Brain pericyte (primary cell): ENCODE measurements at places on chromosomes 2 and 18.

DNA sequence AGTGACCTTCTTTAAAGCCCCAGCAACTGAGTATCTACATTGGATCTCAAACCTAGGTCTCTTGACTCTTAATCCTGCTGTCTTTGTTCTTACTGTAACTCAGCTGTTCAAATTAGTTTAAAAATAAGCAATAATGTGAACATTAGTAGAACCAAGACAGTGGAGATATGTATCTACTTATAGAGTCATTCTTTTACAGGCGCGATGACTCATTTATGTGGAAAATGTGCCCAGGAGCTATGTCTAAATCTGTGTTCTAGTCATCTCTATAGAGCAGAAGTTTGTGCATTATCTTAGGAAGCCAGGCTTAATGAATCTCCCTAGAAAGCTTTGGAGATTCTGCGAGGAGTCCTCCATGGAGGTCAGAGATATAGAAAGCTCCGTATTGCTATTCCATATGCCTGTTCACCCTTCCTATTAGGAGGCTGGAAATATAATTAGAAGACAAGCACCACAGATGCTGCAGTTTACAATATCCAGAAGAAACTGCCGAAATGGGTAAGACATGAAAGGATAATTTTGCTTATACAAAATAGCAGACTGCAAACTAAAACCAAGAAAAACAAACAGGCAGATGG lies 211.6 kb downstream of the TRIB2 start:
- DNase-seq, result no peak

DNA sequence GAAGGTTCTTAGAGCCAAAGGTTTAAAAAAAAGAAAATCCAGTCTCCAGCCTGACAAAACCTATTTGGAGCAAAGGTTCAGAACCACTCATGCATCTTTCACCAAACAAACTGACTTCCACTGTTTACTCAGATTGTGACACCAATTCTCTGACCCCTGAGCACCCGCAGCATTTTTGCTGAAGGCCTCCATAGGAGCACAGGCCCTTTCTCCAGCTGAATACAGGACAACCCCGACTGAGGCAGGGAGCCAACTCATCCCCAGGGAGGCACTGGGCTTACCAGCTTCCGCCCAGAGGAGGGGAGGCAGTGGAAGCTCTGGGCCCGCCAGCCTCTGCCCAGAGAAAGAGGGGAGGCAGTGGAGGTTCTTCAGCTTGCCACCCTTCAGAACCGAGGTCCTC lies 51.0 kb upstream of the CNGA3 start:
- no peak for DNase-seq

DNA sequence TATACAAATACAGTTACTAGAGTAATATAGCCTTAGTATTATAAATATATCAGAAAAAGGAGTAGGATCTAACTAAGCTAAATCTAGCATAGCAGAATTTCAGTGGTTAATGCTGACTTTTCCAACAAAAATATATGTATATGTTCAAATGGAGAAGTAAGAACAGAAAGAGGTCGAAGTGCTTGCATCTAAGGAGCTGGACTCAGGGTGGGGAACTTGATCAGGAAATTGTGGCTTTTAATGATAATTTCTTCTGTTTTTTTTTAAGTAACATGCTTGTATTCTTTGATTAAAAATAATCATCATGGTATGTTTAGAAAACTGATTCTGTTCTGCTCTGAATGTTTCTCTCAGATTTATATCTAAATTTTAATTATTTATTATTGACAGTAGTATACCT lies 327.1 kb downstream of the GALNT13 start:
- DNase-seq, result no peak

DNA sequence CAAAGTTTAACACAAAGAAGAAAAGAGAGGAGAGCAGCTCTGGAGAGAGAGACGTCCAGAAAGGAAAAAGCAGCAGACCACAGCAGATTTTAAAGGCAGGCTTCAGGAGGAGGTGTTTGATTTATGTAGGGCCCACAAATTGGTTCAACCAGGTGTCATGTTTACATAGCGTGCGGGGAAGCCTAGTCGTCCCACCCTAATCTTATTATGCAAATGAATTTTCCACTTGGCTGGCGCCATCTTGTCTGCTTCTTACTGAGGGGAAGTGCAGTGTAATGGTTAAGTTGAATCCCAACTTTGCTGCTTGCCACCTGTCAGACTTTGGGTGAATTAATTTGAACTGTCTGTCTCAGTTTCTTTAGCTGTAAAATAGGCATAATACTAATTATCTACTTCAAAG lies 282.4 kb upstream of the CYRIA start:
- no peak for DNase-seq

GRCh38 chr2:204116159-204116792 lies 179.7 kb downstream of the ICOS start:
- no peak for DNase-seq

- DNase-seq, result no peak
Measured at GRCh38 chr2:207073801-207074678, 91.7 kb downstream of the KLF7 start.

DNA sequence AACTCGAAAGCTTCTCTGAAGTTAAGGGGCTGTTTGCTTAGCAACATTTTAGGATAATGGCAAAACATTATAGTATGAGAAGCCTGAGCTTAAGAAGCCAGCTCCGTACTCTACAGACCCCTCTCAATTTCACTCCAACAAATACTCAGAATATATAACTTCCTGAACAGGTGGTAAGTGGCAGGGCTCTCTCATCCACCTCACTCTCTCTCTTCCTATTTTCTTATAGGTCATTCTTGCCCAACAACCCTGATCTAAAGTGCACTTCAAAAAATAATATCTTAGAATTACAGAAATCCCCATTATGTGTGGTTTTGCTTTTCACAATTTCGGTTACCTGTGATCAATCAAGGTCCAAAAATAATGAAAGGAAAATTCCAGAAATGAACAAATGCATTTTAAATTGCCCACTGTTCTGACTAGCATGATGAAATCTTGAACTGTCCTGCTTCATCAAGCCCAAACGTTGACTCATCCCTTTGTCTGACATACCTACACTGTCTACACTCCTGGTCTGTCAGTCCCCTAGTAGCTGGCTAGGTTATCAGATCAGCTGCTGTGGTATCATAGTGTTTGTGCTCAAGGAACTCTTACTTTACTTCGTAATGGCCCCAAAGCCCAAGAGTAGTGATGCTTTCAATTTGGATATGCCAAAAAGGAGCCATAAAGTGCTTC lies 122.8 kb upstream of the COL5A2 start:
- DNase-seq, result no peak

- no peak for DNase-seq
Measured at GRCh38 chr2:126748929-126749518, 93.1 kb downstream of the GYPC start.

- DNase-seq, result no peak
Measured at GRCh38 chr18:78722929-78723710, 256.5 kb upstream of the SALL3 start.

DNA sequence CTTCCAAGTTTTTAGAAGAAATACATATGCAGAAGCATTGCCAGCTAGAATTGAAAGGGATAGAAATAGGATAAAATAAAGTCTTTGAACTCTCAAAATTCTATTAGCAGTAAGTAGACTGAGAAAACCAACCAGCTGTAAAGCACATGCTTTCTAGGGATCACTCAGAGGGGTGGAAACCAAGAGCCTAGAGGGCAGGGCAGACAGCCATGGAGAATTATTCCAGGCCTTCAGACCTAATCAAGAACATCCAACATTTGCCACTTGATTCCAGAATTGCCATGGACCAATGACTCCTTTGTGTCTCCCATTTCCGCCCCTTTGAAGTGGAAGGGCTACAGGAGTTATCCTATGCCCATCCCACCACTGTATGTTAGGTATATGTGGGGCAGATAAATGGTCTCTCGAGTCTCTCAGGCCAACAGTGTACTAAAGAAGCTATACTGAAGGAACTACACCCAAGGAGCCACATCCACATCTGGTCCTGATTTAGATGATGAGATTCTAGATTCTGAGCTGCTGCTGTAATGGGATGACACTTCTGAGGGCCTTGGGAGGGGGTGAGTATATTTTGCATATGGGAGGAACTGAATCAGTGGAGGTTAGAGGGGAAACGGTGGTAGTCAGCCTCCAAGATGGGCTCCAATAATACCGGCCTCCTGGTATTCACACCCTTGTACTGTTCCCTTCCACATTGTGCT lies 4.0 kb downstream of the FARSB start:
- no peak for DNase-seq

- peak; percentile 44 for DNase-seq
Measured at GRCh38 chr18:32920796-32921787, 148.3 kb upstream of the KLHL14 start.

DNA sequence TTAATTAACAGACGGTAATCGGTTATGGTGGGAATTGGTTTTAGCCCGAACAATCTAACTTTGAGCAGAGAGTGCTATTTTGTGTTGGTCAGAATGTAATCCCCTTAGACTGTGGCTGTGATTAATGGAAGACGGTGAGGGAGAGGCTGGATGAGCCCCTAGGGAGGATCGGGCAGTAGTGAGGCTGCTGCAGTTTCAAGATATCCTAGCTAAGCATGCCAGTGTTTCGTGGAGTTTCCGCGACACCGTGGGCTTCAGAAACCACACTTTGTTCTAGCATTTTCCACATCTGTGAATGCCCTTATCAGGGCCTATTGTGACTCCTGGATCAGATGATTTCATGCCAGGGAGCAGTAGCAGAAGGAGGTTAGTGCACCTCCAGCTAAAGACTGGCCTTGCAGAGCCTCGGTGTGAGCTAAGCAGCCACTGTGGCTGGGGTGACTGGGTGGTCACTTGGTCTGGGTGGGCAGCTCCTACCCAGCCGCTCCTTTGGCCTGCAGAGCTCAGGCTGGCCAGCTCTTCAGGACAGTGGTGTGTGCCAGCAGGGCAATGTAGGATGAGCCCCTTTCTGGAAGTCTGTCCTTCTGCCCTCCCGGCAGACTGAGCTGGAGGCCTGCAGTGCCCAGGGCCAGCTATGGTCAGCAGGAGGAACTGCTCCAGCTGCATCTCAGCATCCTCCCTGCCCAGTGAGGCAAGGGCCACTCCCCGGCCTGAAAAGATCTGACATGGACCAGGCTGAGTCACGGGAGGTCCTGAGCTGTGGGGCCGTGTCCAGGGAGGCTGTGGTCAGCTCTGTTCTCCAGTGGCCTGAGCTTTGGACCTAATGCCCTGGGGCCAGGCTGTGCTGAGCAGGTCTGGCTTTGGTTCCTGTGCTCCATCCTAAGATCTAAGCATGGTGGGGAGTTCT lies 142.6 kb upstream of the GPC1 start:
- DNase-seq, result no peak

DNA sequence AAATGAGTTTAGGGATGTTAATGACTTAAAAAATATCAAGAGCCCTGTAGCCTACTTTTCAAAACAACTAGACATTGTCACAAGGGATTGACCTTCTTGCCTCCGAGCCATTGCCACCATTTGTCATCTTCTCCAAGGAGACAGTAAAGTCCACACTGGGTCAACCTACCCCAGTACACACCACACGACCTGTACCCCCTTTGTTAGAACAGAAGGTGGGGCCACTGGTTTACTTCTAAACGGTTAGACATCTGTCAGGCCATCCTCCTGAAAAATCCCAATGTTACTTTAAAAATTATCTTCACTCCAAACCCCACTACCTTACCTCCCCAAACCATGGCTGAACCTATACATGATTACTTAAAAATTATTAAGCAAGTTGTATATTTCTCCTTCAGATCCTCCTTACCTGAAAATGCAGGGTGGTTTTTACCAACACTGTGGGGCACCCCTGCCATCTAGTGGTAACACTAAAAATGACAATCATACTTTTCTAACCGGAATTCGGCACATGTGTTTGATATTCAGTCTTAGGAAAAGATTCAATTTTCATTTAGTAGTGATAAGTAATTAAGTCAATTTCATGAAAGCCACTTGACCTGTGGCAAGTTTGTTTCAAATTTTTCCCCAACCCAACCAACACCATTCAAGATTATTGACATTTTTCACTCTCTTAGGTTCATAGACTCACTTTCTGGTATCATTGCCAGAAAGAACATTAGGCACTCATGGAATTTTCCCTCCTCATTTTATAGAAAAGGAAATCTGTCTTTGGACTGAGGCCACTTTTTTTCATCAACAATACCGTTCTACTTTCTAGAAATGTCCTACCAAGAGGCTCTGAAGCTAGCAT lies 265.3 kb upstream of the PKDCC start:
- no peak for DNase-seq

GRCh38 chr2:11117776-11118175 lies 37.5 kb upstream of the SLC66A3 start:
- DNase-seq, result no peak

GRCh38 chr2:195861821-195862220 lies 204.8 kb downstream of the SLC39A10 start:
- DNase-seq, result no peak

GRCh38 chr18:49973592-49973991 lies 160.3 kb upstream of the ACAA2 start:
- no peak for DNase-seq

DNA sequence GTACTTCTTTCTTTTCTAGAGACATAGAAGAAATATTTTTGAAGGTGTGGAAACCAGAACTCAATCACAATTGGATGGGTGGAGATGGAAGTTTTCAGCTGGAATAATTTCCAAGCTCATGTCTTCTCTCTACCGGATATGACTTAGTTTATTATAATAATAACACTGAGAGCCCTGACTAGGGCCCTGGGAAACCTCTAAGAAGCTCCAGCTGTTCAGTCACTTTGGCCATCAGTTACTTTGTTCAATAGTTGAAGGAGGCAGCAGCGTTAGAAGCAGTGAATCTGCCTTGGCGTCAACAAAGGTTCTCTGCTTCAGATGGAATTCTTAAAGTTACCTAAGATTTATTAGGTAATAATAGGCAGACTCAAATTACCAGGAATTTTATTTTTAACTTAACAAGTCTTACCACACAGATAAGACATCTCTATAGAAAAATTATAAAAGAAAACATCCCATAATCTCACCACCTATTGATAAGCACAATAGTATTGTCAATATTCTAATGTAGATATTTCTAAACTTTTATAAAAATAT lies 293.8 kb upstream of the CHAC2 start:
- DNase-seq, result no peak

DNA sequence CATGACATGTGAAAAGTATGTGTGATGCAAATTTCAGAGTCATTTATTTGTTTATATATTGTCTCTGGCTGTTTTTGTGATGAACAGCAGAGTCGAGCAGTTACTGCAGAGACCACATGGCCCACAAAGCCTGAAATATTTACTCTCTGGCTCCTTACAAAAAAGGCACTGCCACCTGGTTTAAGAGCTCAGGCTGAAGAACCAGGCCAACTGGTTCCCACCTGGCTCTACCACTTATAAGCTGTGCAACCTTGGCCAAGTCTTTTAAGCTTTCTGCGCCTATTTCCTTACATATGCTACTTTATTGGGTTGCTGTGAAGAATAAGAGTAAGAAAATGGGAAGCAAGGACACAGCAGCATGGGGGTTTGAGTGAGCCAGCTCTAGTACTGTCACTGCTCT lies 207.6 kb downstream of the L3MBTL4 start:
- DNase-seq, result no peak

GRCh38 chr18:66972681-66973080 lies 368.8 kb upstream of the CDH19 start:
- DNase-seq, result no peak

GRCh38 chr18:2961821-2962220 lies 51.1 kb downstream of the LPIN2 start:
- DNase-seq, result no peak
